Osteoblast (primary cell): ENCODE measurements at places on chromosomes 1 and 21.

- DNase-seq, result no peak
- no peaks in the 10 kb centered on the region for H3K4me1 ChIP-seq
- H3K4me3 ChIP-seq, result no peak overlapping the region
- no peak overlapping the region for H3K27ac ChIP-seq
- no peaks in the 10 kb centered on the region for H3K27me3 ChIP-seq
Observed at GRCh38 chr1:243708210-243708609, 141.8 kb downstream of the AKT3 start.

DNA sequence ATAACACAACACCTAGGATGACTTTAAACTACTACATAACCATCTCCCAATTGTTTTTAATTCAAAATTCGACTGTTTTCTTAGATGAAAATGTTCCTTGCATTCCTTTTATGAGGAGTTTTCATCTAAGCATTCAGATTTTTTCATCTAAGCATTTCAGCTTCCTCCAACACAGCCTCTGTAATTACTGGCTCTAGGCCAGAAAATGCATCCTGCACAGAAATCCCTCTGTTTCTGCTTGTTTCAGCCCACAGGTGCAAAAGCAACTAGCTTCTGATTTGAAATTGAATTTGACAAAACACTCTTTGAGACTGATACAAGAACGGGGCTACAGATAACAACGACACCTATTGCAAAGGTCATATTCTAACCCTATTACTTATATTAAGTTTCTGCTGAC is 90.4 kb downstream of the RGS21 start:
- DNase-seq, result no peak
- H3K4me1 ChIP-seq, result peaks cover under 1% of the 10 kb centered on the region
- no peak overlapping the region for H3K27ac ChIP-seq
- H3K27me3 ChIP-seq, result no peaks in the 10 kb centered on the region
- H3K4me3 ChIP-seq, result no peak overlapping the region
- no peaks in the 10 kb centered on the region for H3K36me3 ChIP-seq

DNA sequence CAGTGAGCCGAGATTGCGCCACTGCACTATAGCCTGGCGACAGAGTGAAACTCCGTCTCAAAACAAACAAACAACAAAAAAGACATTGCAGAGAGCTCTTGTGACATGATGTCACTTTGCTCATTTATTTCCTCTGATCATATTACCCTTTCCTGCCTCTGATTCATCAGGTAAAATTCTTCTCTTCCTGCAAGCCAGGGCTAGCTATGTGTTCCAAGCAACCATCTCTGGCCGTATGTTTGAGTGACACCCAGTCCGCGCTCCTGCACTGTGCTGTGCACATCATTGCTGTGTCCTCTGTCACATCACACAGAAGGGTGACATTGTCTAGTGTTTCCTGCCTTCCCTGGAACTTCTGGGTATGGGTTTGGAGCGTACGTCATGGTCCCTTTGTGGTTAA is 251.3 kb downstream of the PCP4 start:
- H3K27ac ChIP-seq, result no peak overlapping the region
- H3K4me3 ChIP-seq, result no peak overlapping the region
- H3K27me3 ChIP-seq, result no peaks in the 10 kb centered on the region
- DNase-seq, result no peak
- no peaks in the 10 kb centered on the region for H3K36me3 ChIP-seq
- H3K4me1 ChIP-seq, result no peaks in the 10 kb centered on the region

DNA sequence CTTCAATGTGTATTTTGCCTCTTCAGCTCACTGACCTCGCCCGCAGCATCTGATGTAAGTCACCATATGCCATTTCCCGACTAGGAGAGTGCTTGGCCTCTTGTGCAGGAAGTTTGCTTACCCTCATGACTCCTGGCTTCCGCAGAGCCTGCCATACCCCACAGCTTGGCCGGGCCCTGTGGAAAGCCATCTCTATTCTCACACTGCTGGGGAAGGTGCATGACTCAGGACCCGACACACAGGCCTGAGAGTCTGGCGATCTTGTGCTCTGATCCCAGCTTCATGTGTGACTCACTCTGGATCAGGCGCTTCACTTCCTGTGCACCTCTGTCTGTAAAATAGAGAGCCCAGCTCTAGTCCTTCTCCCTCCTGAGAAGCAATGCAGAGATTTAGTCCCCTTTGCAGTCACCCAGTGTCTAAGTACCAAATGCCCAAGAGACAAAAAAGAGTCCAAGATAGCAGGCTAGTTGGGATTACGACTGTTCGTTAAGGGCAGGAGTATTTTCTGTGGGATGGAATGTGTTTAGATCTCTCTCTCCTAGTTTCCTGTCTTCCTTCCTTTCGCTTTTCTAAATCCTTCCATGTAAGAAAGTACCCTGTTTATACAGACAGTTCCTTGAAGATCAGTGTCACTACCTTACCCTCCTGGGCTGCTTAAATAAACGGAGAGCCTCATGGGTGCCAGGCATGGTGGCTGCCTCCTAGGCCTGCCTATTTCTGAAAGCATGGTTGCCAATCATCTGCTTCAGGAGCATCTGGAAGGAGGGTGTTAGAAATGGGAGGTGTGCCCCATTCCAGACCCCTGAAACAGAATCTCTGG is 62.8 kb upstream of the KIF26B start:
- DNase-seq, result peak; percentile 98
- H3K27me3 ChIP-seq, result no peaks in the 10 kb centered on the region
- H3K36me3 ChIP-seq, result no peaks in the 10 kb centered on the region
- peak overlapping the region; percentile 98 for H3K27ac ChIP-seq
- peaks cover 15% of the 10 kb centered on the region for H3K4me1 ChIP-seq
